ENCODE measurements at places on chromosomes 6 and 20.

- DNase-seq = no peak
Measured at GRCh38 chr6:156598071-156598854, 178.9 kb upstream of the ARID1B start.

- peak; percentile 48 for DNase-seq
Measured at GRCh38 chr6:26331218-26332073, 33.6 kb upstream of the BTN3A2 start.

GRCh38 chr6:99333068-99333467 is 16.4 kb downstream of the FAXC start:
- DNase-seq = no peak

DNA sequence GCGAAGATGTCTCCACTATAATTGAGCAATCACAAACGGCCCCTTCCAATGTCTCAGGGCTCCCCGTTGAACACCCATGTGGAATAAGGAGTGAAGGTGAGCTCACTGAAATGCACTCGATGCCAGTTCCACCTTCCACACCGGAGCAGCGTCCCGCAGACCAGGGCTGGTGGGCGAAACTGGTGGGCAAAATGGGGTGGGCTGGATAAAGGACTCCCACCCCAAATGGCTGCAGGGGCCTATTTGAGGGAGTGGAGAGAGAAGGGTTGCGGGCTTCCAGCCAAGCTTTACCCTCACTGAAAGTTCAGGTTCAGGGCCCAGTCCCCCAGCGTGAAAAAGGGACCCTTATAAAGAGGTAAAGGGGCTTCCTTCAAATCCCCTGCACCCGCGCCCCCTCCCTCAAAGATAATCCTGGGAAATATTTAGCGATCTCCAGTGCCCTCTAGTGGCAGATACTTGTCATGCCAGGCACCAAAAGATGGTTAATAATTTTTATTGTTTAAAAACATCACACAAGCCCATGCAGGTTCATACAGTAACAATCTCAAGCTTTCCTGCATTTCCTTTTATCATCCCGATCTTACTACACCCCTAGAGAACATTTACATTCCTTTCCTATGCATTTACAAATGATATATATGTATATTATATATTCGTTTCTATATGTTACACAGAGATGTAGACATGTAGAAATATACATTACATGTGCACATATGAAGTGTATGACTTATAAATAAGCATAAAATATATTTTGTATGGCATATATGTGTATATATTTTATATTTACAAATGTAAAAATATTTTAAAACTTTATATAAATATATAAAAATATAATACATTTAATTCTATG is 58.2 kb upstream of the NKX2-2 start:
- DNase-seq = peak; percentile 6

DNA sequence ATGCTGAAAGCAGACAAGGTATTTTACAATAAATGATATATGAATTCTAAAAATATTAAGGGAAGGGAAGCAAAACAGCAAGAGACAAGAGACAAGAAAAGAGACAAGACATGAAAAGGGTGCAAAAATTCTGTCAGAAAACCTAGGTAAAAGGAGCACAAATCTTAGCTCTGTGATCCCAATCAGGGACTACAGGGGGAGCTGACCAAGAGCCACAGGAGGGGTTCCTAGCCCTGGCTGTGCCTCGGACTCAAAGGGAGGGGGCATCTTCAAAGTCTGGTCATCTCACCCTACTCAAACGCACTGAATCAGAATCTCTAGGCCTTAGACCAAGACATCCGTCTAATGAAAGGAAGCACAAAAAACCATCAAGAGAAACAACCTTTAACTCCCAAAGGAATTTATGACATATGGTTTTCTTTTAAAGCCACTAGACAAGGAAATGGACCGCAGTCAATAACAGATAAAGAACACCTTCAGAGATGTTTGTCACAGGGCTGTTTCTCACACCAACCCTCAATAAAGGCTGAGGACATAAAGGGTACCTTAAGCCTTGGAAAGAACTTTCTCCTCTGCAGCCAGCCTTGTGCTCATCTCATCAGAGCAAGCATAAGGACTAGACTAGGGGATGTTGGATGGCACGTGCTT is 130.4 kb upstream of the CDYL start:
- DNase-seq = no peak

GRCh38 chr6:127205036-127205435 is 61.6 kb upstream of the RNF146 start:
- DNase-seq = no peak

- DNase-seq = no peak
Measured at GRCh38 chr6:157383471-157383870, 2.5 kb downstream of the ZDHHC14 start.

DNA sequence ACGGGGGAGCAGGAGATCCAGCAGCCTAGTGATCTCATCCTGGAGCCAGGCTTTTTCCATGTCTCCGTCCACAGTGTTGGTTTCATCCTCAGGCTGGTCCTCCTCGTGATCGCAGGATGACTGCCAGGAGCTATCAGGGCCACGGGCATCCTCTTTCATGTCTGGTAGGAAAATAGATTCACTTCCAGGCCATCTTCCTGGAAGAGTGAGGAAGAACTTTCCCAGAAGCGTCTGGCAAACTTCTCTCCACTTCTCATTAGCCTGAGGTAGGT is 15.3 kb upstream of the SLC9A8 start:
- DNase-seq = no peak

DNA sequence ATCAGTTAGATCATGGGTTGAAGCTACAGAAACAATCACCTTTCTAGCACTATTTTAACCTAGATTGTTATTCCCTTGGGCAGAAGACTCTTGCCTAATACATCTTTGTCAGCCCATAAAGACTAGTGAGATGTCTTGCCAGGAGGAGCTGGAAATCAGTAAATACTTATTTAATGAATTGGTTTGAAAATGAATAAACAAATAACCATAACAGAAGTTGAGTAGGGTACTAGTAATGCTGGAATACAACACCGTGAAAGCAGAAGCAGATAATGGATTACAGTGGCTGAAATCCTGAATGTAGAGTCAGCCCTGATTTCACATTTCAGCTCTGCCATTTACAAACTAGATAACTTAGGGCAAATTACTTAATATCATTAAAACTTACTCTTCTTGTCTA is 236.1 kb downstream of the PACRG start:
- no peak for DNase-seq

GRCh38 chr6:113047148-113047547 is 700.0 kb downstream of the RFPL4B start:
- DNase-seq = peak; percentile 97

DNA sequence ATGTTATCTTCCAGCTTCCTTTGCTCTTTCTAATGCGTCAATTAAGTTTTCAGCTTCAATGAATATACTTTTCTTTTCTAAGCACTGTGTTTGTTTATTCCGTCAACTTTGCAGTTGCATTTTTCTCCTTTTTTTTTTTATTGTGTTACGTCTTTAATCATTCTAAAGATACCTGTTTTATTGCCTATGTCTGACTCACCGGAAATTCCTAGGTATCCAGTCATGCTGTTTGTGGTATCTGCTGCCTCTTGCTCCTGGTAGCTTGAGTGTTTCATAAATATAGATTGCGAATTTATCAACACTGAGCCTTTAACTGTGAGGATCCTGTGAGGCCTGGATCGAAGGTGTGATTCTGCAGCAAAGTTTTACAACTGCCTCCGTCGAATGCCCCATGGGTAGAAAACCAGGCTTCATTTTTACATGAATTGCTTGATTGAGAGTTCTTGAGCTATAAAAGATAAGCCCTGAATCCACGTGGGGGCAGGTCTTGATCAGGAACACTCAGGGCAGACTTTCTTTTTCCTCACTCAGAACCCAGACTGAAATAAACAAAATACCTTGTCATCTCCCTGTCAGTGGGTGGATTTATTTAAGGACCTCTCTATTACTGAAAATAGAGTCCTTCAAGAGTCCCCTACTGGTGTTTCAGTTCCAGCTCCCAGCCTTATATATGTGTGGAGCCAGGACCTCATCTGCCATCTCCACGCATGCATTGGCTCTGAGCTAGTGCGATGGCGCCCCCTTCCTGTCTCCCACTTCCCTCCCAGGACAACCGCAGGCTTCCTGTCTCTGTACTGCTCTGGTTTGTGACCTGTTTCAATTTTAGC is 60.1 kb upstream of the LRRC1 start:
- peak; percentile 29 for DNase-seq

- peak; percentile 44 for DNase-seq
Measured at GRCh38 chr6:109441069-109441816, 719 bp downstream of the SMPD2 start.

DNA sequence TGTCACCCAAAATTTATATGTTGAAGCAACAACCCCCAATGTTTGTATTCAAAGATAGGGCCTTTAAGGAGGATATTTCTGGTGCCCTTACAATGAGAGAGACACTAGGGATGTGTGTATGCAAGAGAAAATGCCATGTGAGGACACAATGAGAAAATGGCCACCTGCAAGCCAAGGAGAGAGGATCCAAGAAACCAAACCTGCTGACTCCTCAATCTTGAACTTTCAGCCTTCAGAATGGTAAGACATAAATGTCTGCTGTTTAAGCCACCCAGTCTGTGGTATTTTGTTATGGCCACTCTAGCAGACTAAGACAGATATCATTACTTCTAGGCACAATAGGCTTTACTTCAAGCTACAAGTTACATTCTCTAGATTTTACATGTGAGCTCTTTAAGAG is 1145.1 kb upstream of the MAP3K7 start:
- no peak for DNase-seq

DNA sequence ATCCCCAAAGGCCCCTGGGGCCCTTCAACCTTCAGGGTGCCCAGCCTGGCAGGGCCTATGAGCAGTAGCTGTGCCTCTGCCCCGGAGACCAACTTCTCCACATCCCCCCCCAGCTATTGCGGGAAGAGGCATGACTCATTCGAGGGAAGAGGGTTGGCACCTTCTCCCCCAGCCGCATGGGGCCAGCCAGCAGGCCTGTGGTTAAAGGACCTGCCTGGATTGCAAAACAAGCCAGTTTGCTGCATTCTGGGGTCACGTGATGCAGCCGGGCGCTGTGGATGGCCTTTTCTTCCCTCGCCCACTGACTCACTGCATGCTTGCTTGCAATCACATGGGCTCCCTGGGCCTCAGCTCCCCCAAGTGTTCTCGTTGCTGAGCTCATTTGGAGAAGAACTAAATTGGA is 182.5 kb downstream of the MAFB start:
- DNase-seq = peak; percentile 96

DNA sequence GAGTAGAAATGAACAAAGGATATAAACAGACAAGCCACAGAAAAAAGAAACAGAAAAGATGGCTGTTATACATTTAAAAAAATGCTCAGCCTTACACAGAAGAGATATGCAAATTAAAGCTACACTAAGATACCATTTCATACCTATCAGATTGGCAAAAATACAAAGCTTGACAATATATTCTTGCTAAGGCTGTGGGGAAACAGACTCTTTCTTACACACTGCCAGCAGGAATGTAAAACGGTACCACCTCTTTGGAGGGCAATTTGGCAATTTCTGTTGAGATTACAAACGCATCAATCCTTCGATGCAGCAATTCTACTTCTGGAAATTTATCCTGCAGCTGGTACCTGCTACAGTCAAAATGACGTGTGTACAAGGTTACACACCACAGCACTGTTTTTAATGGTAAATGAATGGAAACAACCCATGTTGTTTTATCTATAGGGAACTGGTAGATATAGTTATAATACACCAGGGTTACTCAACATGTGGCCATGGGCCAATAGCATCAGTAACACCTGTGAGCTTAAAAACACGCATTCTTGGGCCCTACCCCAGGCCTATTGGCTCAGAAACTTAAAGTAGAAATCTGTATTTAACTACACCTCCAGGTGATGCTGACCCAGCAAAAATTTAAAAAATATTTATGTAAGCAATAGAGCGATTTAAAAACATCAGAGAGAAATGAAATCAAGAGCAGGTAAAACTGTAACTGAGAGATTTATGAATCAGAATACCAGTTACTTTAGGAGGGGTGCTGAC is 53.3 kb downstream of the TRAM2 start:
- no peak for DNase-seq

- DNase-seq = no peak
Measured at GRCh38 chr6:116437656-116438055, 23.5 kb upstream of the CALHM6 start.

- peak; percentile 18 for DNase-seq
Measured at GRCh38 chr6:53233309-53233708, 84.7 kb upstream of the GCM1 start.

GRCh38 chr20:21182832-21183563 is 57.1 kb downstream of the KIZ start:
- peak; percentile 89 for DNase-seq

- peak; percentile 3 for DNase-seq
Measured at GRCh38 chr6:49980898-49981297, 11.5 kb upstream of the DEFB113 start.

DNA sequence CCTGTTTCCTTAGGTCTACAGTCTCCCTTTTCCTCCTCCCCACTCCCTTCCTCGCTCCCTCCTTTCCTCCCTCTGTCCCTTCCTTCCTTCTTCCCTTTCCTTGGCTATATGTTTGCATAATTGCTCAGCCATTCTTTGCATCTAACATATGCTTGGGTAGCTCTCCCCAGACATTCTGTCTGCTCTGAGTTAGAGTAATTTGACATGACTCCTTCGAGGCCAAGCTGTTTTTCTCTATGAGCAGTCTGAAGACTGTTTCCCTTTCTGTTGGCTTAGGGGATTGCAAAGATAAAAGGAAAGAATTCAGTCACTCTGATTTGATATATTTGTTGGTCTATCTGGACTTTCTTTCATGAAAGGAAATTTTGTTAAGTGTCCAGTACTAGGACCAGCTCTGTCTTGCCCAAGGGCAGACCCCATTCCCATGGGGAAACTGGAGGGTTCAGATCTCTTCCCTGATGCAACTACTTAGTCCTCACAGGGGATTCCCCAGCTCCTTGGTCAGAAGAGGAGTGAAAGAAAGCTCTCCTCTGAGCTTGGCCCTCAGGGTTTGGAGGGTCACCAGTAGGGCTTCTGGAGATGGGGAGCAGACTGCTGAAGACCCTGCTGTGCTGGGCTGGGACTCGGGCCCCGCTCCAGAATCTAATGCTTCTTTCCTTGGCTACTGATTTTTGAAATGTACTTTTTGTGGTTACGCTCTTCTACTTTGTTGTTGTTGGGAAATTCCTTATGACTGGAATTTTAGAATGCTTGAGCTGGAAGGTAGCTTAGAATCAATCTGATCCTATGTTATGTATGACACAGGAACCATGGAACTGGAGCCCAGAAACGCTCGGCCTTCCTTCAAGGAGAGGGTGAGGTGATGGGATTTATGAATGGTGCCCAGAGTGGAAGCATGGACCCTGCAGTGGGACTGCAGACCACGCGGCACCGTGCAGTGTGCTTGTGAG is 63.7 kb upstream of the SLC22A23 start:
- DNase-seq = peak; percentile 79
